ENCODE measurements at places on chromosomes 4 and X. TPM values are rescaled to one million over a fixed set of nuclear protein-coding genes. Genes with fewer than 3 reads are reported as not detected.

GRCh38 chrX:19863857-19864223 lies 23.6 kb downstream of the SH3KBP1 start:
- DNase-seq, result peak; percentile 35

DNA sequence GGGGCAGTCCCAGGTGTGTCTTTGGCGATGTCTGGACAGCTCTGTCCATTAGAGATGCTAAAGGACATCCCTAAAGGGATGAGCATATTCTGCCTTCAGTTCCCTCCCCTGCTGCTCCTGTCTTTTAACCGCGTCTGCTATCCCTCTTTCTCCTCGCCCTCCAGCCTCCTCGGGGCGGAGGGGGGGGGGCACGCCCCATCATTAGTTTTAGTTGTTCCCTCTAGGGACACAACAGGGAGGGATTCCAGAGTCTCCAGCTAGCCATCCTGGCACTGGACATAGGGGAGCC lies 1.1 kb downstream of the MSL3 start:
- no peak for DNase-seq

DNA sequence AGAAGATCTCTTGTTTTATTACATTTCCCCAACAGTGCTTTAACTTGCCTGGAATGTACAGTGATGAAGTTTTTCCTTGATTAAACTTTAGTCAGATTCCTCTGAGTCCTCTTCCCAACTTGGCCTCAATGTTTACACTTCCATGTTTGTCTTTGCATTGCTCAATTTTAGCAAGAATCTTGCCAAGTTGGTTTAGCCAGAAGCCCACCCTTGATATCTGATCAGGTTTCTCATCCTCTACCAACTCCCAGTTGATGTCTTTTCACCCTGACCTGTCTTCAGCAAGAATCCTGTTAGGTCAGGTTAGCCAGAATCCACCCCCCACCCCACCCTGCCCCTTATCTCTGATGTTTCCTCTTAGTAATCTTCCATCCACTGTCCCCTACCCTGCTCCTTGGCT lies 120.9 kb downstream of the MBNL3 start:
- DNase-seq, result no peak

GRCh38 chr4:149961876-149962597 lies 116.2 kb upstream of the DCLK2 start:
- DNase-seq, result no peak

DNA sequence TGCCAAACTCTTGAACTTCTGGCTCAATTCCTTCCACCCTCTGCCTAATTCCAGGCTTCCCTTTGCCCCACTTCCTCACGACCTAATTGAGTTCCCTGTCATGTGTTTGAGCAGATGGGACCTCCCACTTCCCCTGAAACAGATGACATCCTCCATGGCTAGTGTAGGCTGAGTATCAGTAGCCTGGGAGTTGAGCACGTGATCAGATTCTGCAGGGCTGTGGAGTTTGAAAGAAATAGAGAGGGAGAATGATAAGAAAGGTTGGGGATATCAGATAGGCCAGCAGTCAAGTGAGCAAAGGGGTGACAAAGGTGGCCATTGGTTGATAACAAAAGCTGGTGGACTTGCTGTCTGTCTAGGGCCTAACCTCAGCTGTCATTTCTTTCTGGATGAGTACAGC lies 18.8 kb upstream of the NWD2 start:
- no peak for DNase-seq

DNA sequence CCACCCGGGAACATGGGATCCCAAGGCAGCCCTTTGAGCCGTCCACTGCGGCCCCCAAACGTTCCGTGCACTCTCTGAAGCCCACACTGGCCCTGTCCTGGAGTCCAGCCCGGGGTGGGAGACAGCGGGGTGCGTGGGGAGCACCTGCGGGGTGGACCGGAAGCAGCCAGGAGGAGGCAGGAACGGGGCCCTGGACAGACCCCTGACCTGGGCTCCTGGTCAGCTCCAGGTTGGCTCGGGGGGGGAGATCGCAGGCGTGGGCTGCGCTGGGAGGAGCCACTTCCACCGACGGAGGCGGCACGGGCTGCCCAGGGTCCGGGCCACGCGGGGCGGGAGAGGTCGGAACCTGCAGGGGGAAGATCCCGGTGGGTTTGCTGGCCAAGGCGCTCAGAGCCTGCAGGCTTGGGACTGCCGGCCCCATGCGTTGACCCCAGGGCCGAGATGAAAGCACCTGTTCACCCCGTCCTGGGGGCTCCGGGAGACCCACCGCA lies 5.7 kb upstream of the PLCXD1 start:
- peak; percentile 32 for DNase-seq

DNA sequence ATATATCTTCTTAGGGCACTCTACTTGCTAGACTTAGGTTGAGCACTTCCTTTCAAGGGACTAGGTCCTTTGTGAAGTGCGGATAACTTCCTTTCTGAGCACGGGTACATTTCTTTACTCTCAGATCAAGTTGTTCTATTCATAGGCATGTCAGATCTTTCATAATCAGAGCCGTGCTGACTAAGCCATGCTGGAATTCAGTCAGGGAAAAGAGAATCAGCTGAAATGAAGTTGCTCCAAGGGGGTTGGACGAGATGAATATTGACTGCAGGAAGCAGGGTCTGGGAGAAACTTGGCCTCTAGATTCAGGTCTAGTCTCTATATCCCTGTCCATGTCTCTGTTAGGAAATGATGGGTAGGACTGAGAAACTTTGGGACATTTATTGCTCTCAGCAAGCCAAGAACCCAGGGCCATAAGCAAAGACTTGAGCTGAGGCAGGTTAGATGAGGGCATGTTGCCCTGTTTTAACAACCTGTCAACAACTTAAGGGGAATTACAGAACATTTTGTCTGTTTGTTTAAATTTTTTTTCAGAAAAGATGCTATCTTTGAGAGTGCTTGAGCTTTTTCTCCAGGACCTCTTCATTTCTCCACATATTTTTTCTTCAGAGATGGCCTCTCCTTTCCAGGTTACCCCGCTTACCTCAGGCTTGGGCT lies 28.3 kb downstream of the AREG start:
- no peak for DNase-seq

GRCh38 chrX:132948648-132949260 lies 9.7 kb downstream of the HS6ST2 start:
- no peak for DNase-seq

SPANXN4 gene
- not detected for total RNA-seq

TAPT1 gene
- 40.9 TPM for total RNA-seq
